ENCODE measurements at places on chromosomes 6 and 20.
A peak's percentile ranks its signal among the peaks of the same experiment; 100 is the strongest.

- no peak for DNase-seq
Observed at GRCh38 chr20:23082846-23083552, 3.1 kb downstream of the CD93 start.

DNA sequence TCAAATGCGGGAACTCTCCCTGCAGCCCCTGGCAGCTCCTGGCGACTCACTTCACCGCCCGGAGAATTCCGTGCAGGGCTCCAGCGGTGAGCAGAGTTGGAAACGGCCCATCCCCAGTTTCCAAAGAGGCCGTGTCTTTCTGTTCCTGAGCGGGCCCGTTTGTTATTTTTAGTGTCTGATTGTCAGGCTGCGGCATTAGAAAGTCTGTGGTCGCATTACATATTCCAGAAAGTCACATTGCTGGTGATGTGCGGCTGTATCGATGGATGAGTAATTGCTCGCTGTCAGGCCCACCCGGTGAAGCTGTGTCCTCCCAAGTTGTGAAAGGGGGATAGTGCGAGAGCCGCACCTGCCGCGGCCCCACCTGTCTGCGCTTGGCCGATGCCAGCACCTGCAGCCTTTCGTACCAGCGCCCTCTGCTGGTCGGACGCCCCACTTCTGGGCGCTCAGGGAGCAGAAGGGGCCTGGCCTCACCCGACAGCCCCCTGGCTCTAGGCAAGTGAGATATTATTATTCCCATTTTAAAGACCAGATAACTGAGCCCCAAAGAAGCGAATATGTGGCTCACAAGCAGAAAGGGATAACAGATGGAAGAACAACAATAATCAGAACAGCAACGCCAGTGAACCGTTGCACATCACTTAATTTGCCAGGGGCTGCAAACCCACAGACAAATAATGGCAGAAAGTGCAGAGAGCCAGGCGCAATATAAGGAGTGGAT is 244.9 kb downstream of the TSHZ2 start:
- DNase-seq: peak; percentile 31

GRCh38 chr6:63507096-63507495 is 65.2 kb upstream of the LOC128125822 start:
- DNase-seq: no peak

DNA sequence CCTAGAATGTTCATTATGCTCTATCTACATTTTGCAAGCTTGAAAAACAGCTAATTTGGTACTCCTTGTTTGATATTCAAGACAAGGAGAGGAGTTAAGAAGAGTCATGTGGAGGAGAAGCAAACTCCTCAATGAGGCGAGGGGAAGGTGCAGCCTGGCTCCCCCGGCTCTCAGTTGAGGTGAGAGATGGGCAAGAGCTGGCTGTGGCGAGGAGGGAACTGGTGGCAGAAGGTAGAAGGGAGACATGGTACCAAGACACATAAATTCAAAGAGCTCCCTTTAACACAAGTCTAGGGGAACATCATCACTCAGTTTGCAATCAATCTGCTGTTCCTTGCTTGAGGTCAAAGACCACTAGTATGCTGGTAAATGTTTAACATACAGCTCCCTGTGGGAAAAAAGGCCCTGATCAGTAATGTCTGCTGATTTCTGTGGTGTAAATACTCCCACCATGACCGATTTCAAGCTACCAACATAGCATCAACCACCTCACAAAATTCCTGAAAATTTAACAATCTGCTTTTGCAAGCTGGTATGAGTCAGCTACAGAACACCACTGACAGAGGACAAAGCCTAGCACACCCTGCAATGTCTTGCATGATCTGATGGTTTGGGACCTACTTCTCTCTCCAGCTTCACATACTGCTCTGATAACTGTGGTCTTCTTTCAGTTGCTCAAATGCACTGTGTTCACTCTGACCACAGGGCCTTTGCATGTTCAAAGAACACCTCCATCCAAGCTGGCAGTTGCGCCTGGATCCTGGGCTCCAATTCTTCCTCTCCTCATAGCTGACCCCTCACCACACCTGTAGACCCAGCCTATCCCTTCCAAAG is 516.3 kb upstream of the CHD6 start:
- no peak for DNase-seq

- DNase-seq: no peak
Observed at GRCh38 chr6:68080074-68080473, 555.0 kb upstream of the ADGRB3 start.

GRCh38 chr6:118674772-118675171 is 23.4 kb upstream of the CEP85L start:
- no peak for DNase-seq

DNA sequence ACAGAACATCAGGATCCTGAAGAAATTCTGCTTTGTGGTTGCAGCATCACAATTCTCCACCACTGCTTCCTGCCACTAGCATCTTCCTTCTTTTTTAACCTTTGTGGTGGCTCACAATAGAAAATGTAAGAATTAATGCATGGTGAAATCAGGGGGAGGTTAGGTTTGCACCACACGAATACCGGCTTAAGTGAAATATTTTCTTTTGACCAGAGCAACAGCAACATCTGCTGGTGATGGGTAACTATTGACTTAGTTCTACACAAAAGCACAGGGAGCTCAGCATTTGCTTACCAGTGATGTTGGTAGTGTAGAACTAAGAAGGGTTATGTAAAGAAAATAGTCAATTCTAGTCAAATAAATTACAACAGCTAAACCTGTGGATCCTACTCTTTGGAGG is 280.5 kb downstream of the SYNE1 start:
- DNase-seq: no peak

- DNase-seq: no peak
Observed at GRCh38 chr20:38085026-38085425, 51.5 kb downstream of the RPRD1B start.

DNA sequence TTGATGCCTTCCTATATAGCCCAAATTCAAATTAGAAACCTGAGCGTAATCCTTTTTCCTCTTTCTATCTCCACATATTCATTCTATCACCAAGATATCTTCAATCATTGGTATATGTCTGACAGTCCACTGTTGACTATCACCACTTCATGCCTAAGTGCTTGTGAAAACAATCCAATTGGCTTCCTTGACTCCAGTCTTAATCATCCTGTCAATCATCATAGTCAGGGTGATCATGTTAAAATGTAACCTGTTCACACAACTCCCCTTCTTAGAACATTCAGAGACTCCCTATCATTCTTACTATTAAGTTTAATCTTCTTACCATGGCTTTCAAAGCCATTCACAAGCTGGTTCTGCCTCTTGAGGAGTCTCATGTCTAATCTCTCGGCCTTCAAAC is 616.7 kb downstream of the PHF3 start:
- no peak for DNase-seq

DNA sequence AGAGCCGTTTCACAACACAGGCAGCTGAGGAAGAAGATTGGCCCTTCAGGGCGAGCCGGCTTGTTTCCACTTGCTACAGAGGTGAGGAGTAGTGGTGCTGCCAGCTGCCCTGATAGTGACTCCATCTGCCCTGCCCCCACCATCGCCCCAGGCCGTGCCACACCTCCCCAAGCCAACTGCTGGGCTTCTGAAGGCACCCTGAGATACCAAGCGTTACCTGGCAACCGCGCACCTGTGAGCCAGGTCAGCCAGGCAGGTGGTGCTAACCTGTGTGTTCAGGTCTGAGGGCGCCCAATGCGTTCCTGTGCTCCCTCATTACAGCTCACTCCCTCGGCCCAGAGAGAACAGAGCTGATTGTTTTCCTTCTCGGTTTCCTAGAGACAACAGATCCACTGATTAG is 299.1 kb upstream of the ID4 start:
- no peak for DNase-seq

DNA sequence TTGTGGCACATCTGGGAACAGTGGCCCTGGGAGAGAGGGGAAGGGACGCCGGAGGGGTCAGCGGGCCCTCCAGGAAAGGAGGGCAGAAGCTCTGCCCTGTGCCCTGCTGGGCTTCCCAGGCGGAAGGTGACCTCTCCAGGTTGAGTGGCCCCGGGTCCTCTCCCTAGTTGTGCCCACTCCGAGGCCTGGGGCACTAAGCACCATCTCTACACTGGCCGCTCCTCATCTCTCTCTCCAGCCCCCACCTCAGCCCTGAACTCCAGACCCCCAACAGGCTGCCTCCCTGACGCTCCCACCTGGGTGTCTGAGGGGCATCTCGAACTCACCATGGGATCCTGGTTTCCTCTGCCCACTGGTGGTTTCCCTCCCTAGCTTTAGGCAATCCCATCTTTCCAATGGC is 18.1 kb downstream of the KCNG1 start:
- no peak for DNase-seq

DNA sequence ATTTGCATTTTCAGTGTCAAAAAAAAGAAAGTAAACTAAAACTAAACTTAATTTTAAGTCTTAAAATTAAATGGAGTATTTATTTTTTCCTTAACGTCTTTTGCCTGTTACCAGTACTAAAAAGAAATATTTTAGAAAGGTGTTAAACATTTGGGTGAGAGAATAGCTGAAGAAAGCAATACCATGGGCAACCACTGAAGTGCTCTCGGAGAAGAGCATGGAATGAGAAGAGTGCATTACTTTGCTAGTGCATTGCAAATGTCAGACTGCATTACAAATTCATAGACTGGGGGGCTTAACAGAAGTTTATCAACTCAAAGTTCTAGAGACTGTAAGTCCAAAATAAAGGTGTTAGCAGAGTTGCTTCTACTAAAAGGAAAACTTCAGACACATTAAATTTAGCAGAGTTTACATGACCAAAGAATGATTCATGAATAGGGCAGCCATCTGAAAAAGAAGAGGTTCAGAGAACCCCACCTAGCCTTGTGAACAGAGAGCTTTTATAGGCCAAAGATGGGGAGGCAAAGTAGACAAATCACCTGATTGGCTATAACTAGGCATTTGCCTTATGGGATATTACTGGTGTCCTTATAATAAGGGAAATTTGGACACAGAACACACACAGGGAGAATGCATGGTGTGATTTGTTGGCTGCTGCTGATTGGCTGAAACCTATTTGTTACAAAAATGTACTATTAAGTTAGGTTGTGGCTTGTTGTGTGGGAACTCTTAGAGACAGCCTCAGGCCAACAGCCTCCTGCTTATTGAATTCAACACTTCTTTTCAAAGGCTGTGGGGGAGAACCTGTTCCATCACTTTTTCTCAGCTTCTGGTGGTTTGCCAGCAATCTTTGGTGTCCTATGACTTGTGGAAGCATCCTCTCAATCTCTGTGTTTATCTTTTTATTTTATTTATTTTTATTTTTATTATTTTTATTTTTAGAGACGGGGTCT is 106.7 kb upstream of the RREB1 start:
- DNase-seq: no peak

GRCh38 chr6:154537511-154538325 is 27.2 kb upstream of the CNKSR3 start:
- DNase-seq: no peak

- DNase-seq: no peak
Observed at GRCh38 chr6:31776485-31776988, 591 bp downstream of the VWA7 start.

- DNase-seq: no peak
Observed at GRCh38 chr6:150207931-150208570, 65.2 kb downstream of the PPP1R14C start.

GRCh38 chr6:2988094-2988425 is 11.6 kb upstream of the NQO2 start:
- DNase-seq: no peak

DNA sequence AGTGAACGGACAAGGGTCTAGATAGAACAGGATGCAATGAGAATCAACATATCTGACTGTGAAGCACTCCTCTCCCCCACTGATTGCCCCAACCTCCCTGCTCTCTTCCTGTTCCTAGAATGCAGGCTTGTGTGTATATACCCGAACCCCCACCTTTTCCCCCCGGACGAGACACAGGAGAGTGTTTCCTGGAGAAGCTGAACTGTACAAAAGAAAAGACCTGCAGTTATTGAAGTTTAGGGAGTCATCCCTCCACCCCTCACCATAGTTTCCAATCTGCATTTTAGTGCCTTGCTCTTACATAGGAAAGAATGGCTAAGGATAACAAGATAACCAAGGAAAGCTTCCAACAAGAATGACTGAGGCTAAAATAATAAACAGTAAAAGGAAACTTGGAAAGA is 55.5 kb upstream of the PDE10A start:
- no peak for DNase-seq

- DNase-seq: no peak
Observed at GRCh38 chr6:150635906-150636514, 36.3 kb downstream of the PLEKHG1 start.

DNA sequence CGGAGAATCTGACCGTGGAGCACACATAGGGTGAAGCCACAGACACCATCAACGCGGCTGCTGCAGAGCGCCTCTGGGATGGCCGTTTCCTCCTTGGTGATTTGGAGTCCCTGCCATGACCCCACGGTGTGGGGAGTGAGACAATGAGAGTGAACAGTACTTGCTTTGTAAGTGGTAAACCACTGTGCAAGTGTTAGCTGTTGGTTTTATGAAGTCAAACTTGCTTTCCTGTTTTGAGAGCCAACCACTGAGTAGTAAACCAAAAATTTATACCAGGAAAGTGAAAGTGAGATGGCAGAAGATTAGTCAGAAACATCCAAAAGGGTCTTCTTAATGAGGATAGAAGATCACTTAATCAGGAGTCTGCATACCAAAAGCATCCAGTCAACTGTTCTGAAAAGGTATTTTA is 160.7 kb downstream of the FOXC1 start:
- no peak for DNase-seq

GRCh38 chr6:52877168-52877567 is 32.3 kb downstream of the GSTA3 start:
- DNase-seq: no peak

GRCh38 chr6:14875481-14876063 is 370.3 kb upstream of the JARID2 start:
- no peak for DNase-seq

DNA sequence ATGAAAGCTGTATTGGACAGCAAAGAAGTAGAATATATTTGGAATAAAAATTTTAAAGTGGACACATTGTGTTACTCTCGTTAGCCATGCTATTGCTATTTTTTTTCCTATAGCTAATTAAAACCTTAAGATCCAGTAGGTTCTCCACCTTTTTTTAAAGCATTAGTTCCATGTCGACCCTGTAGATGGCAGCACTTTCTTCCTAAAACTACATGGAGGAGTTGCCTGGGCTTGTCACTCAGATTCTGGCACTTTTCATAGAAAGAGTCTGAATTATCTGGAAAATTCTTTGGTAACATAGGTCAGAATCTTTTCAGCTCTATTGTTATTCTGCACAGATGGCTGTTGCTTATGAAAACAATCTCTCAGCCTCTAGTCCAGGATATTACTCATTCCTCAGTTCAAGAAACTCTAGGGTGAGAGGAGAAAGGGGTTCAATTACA is 42.0 kb upstream of the ESR1 start:
- DNase-seq: no peak

GRCh38 chr20:35224536-35224935 is 2.0 kb upstream of the MMP24 start:
- DNase-seq: no peak

- no peak for DNase-seq
Observed at GRCh38 chr6:42378125-42378524, 73.6 kb downstream of the TRERF1 start.

GRCh38 chr6:9507136-9507895 is 907.6 kb downstream of the TFAP2A start:
- no peak for DNase-seq
